ENCODE measurements at places on chromosomes 7 and 10. TPM values are rescaled to one million over a fixed set of nuclear protein-coding genes. Genes with fewer than 3 reads are reported as not detected.

DNA sequence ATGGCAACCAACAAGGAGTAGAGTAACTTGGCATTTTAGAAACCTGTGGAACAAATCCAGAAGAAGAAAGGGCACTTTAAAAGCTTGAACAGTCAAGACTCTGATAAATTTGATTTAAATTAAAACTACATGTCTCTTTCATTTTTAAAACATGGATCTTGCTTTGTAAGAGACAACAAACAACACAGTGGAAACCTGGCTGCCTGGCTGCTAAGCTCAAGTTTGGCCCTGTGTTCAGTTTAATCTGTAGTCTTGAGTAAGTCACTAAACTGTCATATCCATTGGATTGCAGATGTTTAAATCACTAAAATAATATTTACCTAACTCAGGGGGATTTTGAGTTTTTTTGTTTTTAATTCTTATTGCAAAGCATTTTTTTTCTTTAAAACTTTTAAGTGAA, 374.9 kb upstream of the SEMA3D start:
- DNase-seq, result no peak

DNA sequence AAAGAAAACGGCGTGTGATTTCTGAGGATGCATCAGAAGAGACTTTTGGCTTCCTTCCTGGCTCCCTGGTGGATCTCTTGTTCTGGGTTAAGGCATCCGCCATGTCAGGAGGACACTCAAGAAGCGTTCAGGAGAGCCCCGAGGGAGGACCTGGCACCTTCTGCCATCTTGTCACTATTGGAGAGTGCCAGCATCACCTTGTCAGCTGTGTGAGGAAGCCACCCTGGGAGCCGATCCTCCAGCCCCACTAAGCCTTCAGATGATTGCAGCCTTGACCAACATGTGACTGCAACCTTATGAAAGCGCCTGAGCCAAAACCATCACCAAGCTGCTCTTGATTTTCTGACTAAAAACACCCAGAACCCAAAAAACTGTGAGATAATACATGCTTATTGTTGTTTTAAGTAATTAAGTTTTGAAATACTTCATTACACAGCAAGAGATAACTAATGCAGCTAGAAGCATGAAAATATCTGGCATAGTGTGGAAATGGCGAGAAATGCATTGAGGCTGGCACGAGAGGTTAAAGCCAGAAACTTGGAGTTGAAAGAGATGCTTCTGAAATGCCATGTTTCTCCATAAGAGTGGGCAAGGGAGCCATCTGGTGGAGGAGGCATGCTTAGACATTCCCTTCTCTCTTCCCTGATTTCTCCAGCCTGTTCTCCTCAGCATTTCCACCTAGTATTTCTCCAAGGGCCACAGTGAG, 5.4 kb upstream of the ZFYVE27 start:
- DNase-seq, result peak; percentile 69

DNA sequence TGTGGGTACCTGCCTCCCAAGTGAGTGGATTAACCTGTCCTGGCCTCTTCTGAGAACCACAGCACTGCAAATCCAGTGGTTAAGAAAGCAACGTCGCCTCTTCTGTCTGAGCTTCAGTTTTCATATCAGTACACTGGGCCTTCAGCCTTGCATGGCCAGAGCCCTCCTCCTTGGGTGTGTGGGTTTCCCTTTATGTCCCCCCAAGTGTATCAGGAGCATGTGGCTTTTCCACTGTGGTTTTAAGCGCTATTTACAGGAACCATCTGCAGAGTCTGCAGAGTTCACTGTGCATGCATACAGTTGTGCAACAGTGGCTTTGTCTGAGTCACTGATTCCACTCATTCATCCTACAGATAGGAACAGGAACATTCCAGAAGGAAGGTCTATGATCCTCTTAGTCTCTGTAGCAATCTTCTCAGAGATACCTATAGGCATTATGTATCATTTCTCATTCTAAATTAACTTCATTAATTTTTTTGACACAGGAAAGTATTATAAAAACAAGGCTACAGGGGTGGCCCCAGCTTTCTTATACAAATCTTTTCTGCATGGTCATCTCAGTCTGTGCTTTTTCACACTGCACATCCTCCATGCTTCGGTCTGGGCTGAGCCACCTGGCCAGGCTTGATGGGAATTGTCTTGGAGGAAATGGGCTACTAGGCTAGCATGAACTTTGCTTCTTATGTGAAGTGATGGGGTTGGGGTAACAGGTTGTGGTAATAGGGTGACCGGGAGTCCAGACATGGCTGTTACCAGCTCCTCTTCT, 17.1 kb downstream of the MBL2 start:
- no peak for DNase-seq

DNA sequence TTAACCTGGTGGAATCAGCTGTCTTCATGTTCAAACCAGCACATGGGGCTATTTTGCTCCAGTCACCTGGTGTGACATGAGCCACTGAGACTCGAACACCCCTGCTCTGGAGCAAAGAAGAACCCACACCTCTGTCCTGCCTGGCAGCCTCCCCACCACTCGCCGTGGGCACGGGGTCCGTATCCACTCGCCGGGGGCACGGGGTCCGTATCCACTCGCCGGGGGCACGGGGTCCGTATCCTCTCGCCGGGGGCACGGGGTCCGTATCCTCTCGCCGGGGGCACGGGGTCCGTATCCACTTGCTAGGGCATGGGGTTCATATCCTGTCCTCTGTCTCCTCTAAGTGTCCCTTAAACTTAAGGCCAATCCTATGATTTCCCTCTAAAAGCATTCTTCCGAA, 558.7 kb downstream of the PTPRN2 start:
- DNase-seq, result no peak

GRCh38 chr7:68063171-68063570, 1066.5 kb downstream of the TYW1 start:
- no peak for DNase-seq

GRCh38 chr10:11088709-11089108, 71.0 kb downstream of the CELF2 start:
- no peak for DNase-seq

DNA sequence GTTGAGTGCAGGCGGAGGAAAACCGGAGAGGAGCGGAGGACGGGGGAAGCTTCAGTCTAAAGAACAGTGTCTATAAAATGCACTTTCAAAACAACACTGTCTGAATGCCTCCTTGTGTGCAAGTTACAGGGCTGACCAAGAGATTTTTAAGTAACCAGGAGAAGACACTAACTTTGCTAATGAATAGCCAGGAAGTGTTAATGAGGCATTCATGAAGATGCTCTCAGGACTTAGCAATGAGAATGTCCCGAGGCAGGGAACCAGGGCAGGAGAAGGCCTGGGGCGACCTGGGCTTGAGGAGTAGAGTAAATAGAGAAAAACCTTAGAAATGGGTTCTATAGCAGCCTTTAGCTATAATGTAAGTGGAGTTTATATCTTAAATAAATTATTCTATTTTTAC, 312.1 kb downstream of the SKIDA1 start:
- no peak for DNase-seq

GRCh38 chr7:49564379-49564714, 209.1 kb upstream of the VWC2 start:
- no peak for DNase-seq

GRCh38 chr10:83272666-83273434, 866.5 kb upstream of the GHITM start:
- DNase-seq, result no peak

DNA sequence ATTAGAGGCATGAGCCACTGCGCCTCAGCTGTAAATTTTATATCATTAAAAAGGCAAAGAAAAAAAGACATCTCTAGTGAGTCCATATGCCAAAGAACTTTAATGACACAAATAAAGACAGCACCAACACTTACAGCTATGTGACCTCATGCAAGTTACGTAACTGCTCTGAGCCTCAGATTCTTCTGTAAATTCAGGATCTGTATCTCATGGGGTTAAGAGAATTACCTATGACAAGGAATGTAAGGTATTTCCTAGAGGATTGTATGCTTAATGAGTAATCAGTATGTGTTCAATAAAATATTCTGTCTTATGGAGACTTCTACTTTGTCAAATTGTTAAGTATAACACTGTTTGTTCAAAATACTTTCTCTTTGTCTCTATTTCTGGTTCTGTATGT, 274.0 kb upstream of the GLI3 start:
- DNase-seq, result no peak

DNA sequence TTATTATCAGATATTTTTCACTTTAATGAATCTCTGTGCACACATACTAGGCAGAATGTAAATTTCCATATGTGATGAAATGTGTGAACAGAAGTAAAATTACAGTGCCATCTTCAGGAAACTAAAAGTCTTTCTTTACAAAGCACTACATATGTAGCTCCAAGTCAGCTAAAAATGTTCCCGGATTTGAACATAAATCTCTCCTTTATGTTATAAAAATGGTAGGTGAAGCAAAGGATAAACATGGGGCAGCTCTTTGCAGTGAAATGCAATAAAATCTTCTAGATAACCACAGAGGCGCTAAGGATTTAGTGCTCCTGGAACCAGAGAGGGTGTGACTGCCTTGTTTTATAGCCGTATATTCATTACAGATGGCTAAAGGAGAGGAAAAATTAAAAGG, 104.9 kb upstream of the C7orf33 start:
- no peak for DNase-seq

Gene ASIC3
- total RNA-seq, result 3.7 TPM

Gene PSMA2
- total RNA-seq, result 193 TPM

Gene CDHR1
- total RNA-seq, result 2.4 TPM

Gene SAP25
- total RNA-seq, result 12.8 TPM
